ENCODE measurements at places on chromosomes 3 and 15. TPM values are rescaled to one million over a fixed set of nuclear protein-coding genes. Genes with fewer than 3 reads are reported as not detected.

DNA sequence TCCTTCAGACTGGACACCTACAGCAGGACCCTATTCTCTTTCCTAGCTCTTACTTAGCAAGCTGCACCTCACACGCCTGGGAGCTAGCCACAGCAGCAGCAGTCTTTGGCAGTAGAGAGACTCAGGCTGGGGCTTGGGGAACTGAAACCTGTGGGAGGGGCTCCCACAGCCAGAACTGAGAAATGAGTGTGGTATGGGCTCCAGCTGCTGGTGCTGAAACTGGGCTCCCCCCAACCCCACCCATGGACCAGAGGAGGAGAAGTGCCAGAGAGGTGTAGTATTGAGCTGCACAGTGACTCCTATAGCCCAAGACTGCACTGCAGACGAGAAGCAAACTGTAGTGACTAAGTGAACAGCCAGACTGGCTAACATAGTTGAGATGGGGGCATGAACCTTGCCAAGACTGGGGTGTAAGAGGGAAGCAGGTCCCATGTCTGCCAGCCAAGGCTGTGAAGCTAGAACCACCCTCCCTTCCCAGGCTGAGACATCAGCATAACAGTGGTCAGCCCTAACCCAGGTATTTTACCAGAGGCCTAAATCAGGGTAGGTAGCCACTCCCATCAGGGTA, 62.5 kb downstream of the MYO5A start:
- ATAC-seq: peak; percentile 52

- ATAC-seq: no peak
Observed at GRCh38 chr3:188975600-188976314, 196.0 kb upstream of the TPRG1 start.

DNA sequence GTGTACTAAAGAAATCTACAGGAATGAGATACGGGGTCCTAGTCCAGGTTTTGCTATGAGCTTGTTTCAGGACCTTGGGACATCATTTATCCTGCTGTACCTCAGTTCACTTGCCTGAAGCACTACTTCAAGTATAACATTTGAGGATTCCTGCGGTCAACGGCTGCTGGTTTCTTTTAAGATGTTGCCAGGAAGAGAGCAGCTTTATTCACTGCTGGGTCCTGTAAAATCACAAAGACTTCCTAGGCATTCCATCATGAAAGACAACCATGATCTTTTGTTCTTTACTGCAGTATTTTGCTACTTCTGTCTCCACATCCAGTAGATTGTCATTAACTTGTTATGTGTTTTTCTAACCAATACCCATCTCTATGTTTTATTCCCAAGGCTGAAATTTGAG, 61.0 kb upstream of the PYDC2 start:
- ATAC-seq: no peak

DNA sequence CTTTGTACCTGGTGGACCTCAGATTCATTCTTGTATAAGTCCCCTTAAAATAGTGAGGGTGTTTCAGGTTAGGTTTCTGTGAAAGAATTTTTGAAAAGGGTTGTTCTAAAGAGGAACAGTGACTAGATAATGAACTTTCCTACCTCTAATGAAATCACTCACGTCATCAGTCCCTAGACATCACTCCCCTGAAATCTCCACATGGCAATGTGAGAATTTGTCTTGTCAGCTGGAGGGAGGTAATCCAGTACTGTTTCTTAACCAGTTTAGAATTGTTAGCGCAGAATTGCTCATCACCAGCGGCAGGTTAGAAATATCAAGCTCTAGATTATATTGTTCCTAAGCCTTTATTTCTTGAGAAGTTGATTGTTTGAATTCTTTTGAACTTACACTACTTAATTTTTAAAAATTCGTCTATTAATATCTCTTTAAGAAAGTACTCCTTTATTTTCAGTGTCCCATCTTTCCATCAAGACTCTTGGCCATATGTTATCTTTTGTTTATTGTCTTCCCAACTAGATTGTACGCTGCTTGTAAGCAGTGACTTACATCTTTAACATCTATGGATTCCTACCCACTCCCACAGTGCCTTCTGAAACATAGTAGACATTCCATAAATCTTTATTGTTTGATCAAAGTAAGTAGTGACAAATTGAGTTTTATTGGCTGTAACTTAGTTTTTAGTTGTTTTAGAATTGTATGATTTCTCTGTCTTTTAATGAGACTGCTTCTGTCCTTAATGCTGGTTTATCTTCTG, 52.8 kb downstream of the RASA2 start:
- ATAC-seq: no peak

DNA sequence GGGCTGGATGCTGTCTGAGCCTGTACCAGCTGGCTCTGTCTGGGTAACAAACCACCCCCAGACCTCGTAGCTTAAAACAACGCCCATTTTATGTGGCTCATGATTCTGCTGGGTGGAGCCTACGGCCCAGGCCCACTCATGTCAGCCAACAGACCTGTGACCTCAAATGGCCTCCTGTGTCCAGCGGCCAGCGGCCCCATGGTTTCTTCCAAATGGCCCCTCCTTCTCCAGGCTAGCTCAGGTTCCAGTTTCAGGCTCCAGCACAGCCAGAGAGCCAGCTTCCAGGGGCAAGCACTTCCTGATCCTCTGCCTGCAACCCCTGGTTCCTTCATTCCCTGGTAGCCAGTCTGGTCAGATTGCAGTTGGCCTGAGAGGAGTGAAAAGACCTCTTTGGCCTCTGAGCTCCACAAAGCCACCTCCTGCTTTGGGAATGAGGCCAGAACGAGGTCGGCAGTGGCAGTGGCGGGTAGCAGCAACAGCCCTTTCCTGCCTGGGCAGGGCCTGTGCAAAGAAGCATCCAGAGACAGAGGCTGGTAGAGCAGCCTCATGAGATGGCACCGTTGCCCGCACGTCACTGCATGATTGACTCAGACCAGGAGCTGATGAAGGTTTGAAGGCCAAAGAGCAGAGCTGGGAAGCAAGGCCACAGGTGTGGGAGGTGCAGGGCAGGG, 21.0 kb upstream of the PLXNA1 start:
- ATAC-seq: no peak

DNA sequence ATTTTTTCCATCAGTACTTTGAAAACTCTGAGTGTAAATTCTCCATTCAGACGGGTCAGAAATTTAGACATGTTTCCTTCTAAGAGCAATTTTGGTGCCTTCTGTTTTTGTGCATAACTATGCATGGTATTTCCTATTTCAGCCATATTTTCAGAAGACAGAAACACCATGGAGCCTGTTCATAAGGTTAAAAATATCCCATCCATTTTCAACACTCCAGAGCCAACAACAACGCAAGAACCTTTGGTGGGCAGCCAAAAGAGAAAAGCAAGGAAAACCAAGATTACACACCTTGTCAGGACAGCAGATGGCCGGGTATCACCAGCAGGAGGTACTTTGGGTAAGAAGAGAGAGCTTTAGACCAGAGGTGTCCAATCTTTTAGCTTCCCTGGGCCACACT, 275.6 kb downstream of the BBX start:
- ATAC-seq: no peak

GRCh38 chr15:78370013-78370412, 29.9 kb downstream of the CRABP1 start:
- ATAC-seq: no peak

DNA sequence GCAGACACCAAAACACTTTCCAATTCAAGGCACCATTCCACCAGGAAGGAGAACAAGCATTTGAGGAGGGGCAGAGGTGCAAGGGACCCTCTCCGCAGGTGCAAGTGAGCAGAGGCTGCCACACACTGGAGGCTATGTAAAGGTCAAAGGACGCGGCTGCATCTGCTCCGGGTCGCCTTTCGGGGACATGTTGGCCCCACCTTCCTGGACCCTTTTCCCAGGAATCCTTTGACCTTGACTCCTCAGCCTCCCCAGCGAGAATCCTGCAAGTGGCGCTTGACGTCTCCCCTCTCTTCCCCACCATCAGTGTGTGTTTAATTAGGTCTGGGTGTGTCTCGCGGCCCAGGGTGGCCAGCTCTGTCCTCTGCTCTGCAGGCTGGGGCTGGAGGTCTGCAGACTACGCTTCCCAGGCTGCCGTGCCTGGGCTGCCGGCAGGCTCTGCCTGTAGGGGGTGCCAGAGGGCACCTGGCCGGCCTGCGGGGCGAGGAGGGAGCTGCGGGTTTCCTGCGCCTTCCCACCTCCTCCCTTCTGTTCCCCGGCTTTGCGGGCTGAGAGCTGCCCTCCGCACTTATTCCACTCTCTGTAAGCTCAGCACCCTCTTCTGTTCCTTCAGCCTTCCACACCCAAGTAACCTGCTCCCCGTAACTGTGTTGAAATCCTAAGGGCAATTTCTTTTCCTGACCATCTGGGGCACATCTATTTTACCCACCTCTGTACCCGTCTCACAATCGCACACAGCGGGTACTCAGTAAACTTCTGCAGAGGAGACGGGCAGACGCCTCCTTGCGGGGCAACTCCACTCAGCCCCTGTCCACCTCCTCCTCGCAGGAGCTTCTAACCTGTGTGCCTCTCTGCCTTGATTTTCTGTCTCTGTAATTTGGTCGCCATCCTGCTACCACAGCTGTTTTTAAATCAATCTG, 129.8 kb downstream of the NSMCE3 start:
- peak; percentile 66 for ATAC-seq

DNA sequence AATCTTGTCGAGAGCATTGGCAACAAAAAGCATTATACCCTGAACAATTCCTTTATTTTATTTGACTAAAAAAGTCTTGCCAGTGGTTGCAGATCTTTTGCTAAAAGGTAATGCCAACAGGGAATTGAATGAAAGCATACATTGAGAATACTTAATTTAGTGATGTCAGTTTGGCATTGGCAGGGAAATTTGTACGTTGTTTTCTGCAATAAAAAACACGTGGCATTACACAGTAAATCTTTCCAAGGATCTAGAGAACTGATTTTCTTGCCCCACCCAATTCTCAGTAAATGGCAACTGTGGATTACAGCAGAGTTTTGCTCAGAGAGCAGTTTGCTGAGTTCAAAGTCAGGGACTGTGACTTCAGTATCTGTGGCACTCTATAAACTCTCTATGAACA, 38.3 kb upstream of the IGSF10 start:
- ATAC-seq: no peak

DNA sequence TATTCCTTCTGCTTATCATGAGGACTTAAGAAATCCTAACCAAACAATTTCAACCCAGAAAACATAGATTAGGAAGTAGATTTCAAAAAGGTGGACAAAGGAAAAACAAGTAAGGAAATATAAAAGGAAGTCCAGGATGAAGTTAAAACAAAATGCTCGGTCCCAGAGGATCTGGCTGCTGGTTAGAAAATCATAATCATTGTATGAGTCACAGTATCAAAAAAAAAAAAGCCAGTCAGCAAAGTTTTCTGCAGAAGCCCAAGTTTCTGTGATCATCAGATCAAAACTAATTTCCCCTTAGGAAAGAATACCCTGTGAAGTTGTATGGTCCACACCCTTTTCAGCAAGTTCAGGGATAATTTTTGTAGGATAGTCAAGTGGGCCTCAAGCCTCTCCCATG, 43.0 kb upstream of the LRTM1 start:
- peak; percentile 69 for ATAC-seq

GRCh38 chr3:186108106-186108940, 566 bp downstream of the ETV5 start:
- peak; percentile 26 for ATAC-seq

DNA sequence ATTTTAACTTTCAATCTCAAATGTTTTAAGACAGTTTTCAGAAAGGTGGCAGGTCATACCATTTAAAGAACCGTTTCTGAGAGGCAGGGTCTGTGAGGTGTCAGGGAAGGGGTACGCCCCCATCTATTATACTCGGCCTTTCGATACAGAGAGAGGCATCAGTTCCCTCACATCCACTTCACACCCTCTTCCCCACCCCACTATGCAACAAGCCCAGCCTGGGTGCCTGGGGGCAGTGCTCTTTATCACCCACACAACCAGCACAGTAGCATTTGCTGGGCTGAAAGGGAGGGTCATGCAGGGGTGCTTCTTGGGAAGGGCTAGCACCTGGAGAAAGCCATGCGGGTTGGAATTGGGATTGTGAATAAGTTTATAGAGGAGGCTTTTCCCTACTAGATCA, 56.0 kb upstream of the KCNMB2 start:
- no peak for ATAC-seq

DNA sequence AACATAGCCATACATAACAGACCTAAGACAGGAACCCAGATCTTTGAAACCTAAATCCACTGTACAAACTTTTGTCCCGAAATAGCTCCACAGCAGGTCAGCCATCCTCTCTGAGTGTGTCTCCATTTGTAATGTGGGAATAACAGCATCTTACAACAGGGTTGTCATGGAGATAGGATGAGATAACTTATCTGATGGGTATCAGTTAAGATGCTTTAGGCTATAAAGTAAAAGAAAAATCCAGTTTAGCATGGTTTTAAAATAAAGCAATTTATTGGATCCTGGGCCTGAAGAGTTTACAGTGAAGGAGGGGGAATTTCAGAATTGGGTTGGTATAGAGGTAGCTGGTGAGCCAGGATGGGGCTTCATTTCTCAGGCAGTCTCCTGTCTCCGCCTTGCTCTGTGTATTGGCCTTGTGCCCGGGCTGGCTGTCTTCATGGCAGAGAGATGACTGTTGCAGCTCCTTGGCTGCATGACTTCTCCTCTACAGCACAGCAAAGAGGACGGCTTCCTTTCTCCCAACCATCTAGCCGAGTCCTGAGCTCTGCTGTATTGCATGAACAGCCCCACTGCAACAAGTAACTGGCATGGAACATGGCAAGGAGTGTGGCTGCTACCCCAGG, 131.9 kb upstream of the PROK2 start:
- ATAC-seq: peak; percentile 31

DNA sequence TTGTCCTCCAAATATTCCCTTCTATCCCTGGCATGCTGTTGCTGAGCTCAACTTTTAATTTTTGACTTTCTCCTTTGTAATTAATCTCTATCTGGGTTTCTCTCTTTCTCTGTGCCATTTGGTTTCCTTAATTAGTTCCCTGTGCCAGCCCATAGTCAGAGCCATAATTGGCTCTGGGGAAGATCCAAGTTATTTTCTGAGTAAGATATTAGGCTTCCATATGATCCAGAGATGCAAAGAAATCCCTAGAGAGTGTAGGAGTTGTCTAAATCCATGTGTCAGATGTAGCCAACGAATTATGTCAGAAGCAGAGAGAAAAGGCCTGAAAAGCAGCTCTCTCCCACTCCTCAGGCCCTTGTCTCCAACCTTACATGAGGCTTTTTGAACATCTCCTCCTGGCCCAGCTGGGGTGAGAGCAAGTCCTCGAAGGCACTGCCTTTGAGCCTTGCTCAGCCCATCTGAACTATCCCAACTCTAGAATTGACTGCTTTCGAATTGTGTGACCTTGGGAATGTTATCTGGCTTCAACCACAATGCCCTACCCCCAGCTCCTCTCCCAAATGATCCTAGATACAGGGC, 46.4 kb downstream of the MOBP start:
- no peak for ATAC-seq

DNA sequence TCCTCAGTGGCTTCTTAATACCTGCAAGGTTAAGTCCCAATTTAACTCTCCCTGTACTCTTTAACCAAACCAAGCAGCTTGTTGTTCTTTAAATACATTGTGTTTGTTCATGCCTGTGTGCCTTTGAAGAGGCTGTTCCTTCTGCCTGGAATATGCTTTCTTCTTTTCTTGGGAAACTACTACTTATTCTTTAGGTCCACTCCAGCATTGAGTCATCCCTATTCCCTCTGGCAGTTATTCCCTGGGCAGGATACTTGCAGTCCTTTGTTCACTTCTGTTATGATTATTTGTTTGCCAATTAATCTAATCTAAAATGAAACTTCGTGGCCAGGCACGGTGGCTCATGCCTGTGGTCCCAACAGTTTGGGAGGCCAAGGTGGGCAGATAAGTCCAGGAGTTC, 139.3 kb downstream of the ZNF609 start:
- ATAC-seq: no peak

GRCh38 chr15:62941699-62942098, 100.8 kb upstream of the TPM1 start:
- no peak for ATAC-seq

The ILDR1 gene
- total RNA-seq: 0.19 TPM

The CGGBP1 gene
- total RNA-seq: 56.0 TPM

The PYGO1 gene
- total RNA-seq: 14.2 TPM

The DUOXA2 gene
- not detected for total RNA-seq

The MYO5C gene
- 5.3 TPM for total RNA-seq

The APOD gene
- 33.2 TPM for total RNA-seq

The DAZL gene
- total RNA-seq: 1.6 TPM
